ENCODE measurements at places on chromosomes 13 and 19.

- no peak for DNase-seq
These were observed 18.4 kb downstream of the FOXO1 start for GRCh38 chr13:40648040-40648439.

DNA sequence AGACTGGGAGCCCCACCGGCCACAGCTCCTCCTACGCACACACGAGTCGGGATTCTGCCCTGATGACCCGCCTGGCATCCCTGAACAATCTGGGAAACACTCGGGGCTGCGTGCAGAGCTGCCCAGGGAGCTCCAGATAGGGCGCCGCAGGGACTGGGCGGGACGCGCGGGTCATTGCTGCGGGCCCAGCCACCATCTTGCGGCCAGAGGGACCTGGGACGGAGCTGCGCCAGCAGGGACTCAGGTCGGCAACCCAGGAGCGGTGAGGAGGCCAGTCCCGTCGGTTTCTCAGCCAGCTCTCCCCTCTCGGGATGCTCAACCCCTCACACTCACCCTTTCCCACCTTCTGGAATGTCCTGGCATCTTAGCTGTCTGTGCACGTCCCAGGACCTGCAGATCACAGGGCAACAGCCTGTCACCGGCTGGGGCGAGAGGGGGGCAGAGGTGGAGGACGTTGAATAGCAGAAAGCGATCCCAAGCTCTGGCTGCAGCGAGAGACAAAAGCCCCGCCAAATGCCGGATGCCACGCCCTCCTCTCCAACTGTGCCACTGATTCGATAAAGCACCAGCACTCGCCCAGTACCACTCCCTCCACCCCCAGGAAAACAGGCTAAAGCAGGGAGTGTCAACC is 20.4 kb upstream of the ZNF91 start:
- DNase-seq, result no peak

DNA sequence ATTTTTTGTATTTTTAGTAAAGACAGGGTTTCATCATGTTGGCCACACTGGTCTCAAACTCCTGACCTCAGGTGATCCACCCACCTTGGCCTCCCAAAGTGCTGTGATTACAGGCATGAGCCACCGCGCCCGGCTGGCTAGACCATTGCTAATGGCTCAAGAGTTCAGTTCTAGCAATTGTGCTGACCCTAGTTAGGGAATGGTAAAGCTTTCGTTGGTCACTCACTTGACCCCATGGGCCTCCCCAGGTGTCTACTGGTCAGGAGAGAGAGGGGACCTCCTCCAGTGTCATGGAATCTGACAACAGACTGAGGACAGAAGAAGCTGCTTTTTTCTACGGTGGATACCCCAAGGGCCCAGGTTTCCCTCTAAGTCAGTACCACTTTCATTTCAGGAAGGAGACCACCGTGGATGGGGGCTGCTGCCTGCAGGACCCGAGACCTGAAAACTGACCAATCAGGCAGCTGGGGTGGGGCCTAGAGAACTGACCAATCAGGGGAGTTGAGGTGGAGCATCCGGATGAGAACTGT is 575 bp upstream of the ZNF556 start:
- DNase-seq, result no peak

GRCh38 chr19:47663911-47664771 is 49.1 kb upstream of the EHD2 start:
- DNase-seq, result no peak

- no peak for DNase-seq
These were observed 153.9 kb downstream of the MIPEP start for GRCh38 chr13:23735329-23735728.

- DNase-seq, result no peak
These were observed 198.4 kb downstream of the COL4A1 start for GRCh38 chr13:110108348-110109139.

GRCh38 chr19:3007975-3008374 is 21.1 kb downstream of the TLE2 start:
- DNase-seq, result no peak
